ENCODE measurements at places on chromosomes 2 and 18. TPM values are rescaled to one million over a fixed set of nuclear protein-coding genes. Genes with fewer than 3 reads are reported as not detected.
A peak's percentile ranks its signal among the peaks of the same experiment; 100 is the strongest.

The MROH2A gene
- total RNA-seq = not detected

The VIT gene
- total RNA-seq = not detected

The ANTXR1 gene
- 32.8 TPM for total RNA-seq

The CCDC150 gene
- 8.4 TPM for total RNA-seq

The IL36B gene
- not detected for total RNA-seq

The MC2R gene
- not detected for total RNA-seq

The LGALSL gene
- 1.7 TPM for total RNA-seq

The HEATR5B gene
- total RNA-seq = 9.0 TPM

The DYNC1I2 gene
- 71.4 TPM for total RNA-seq

The NT5C1B gene
- not detected for total RNA-seq

The ASB18 gene
- not detected for total RNA-seq

DNA sequence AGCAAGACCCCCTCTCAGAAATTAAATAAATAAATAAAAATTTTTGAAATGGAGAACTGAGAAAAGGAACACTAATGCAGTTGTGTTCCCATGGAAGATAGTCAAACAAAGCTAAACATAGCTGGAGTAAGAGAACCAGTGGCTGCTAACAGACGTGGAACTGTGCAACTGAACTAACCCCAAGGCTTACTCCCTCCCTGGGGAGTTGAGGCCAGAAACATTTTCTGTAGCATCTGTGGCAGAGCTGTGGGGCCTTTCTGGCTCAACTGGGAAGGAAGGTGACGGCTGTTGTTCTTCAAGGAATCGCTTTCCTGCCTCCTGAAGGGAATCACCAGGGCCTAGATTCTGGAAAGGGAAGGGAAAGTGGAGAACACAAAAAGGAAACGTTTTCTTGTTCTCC lies 53.9 kb upstream of the B3GNT2 start:
- DNase-seq = no peak

DNA sequence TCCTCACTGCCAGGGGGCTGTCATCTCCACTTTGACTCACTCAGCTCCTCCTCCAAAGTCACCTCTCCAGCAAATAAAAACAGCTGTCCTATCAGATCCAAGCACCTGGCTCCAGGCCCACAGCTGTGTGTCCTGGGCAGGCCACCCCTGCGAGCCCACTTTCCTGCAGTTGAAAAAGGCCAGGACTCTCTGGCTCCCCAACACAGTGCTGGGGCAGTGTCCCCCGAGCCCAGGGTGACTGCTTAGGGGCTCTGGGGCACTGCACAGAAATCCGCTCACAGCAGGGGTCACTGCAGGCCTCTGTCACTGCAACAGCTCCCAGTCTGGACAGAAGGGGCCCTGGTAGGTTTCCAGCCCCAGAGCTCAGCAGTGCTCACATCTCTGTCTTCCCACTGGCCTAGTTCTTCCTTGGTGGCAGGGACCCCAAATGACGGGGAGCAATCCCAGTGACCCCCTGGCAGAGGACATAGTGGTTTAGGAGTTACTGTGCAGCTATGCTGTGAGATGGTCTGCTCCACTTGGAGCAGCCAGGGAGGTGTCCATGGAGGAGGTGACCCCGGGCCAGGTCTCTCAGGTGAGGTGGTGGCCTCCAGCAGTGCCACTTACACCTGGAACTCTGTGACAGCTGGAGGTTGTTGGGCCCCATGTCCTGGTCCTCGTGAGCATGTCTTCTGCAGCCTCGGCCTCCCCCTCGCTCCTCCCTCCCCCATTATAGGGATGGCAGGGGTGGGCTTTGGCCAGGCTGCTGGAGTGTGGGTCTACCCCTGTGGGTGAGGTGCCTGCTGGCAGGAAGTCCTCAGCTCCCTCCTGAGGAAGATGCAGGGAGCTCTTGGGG lies 35.5 kb downstream of the HS6ST1 start:
- no peak for DNase-seq

- DNase-seq = no peak
Observed at GRCh38 chr18:49751427-49752094, 61.8 kb downstream of the ACAA2 start.

GRCh38 chr2:241891988-241892298 lies 22.4 kb downstream of the RTP5 start:
- DNase-seq = no peak

DNA sequence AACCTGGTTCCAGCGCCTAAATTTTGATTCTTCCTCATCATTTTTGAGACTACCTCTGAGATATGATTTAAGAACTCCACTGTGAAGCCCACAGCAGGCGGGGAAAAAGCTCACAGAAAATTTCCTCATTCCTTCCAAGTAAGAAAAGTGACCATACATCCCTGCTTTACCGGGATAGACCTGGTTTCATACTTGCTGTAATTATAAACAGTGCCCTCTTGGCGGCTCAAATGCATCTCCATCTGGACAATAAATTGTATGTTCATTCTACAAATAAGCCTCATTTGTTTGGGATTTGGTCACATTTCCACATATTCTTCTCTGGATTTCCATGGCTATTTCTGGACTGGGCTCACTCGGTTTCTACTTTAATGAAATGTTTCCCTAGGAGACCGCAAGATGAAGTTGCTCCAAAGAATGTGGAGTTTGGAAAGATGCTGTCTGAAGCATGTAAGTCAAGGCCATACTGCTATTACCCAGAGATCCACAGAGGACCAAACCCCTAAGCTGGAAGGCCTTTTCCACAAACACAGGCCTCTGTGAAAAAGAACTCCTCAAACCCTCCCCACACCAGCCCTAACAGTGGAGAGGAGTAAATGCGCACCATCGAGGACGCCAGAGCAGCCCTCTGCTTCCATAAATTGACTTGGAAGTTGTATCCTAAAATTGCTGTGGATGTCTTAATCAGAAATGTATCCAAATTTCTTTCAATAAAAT lies 13.9 kb downstream of the STAT1 start:
- DNase-seq = no peak

DNA sequence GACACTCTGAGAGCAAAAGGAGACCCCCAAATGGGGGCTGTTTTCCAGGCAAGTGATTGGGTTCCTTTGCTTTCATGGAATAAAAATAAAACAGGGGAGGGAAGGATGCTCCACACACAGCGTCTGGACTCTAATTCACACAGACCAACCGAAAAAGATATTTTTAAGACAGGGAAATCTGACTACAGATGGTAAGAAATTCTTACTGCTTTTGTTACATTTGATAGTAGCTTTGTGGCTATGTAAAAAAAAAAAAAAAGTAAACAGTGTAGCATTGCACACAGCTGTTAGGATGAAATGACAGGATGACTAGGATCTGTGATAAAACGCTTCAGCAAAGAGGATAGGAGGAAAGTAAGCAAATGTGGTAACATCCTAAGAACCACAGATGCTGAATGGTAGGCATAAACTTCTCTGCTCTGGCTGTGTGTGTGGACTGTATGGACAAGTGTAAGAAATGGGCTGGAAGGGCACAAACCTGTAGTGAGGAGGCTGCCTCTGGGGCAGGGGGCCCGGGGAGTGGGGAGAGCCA lies 207.6 kb downstream of the ANAPC1 start:
- DNase-seq = no peak

DNA sequence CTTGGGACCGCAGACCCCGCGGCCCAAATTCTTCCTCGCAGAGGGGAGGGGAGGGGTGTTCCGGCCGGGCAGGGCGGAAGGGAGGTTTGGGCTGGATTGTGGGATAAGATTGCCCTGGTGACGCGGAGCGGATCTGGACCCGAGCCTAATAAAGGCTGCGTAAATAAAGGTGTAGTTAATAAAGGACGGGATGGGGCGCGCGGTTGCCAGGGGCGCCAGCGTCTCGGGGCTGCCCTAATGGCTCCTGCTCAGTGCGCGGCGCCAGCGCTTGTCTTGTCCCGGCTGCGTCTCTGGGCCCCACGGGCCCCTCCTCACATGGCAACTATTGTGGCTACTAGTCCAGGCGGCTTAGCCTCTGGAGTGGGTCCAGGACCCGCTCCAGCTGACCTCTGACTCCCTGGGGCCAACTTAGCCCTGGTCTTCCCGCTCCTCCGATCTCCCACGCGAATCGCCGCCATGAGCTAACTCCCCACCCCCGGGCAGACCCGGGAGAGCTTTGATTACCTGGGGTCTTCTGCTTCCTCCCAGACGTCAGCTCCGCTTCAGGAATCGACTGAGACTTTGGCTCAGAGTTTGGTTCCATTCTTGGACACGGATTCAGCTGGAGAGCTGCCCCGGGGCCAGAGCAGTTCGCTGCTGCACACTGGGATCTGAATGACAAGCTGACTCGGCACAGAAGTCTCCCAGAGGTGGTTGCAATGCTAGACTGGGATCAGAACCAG lies 36.5 kb downstream of the SLC25A52 start:
- DNase-seq = no peak

GRCh38 chr2:121880283-121880682 lies 124.8 kb downstream of the TSN start:
- no peak for DNase-seq

DNA sequence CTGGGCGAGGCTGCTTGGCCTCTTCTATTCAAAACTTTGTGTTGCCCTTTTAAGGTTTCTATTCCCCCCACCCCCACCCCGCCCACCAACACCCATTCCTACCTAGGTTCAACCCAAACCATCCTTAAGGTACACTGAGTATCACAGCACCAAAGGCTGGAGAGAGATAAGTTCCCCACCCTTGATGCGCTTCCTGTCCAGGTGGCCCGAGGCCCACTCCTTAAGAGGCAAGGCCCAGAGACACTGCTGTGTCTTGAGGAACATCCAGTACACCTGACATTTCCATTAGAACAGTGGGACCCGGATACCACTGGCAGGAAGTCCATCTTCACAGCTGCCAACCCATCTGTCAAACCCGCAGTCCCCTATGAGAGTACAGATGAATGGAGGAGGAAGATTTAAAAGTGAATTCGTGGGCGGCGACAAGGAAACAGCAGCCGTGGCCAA lies 277 bp upstream of the INPP1 start:
- DNase-seq = peak; percentile 53

GRCh38 chr2:121486191-121486790 lies 44.4 kb upstream of the RNU4ATAC start:
- no peak for DNase-seq

- no peak for DNase-seq
Observed at GRCh38 chr18:3427944-3428343, 22.0 kb upstream of the TGIF1 start.

DNA sequence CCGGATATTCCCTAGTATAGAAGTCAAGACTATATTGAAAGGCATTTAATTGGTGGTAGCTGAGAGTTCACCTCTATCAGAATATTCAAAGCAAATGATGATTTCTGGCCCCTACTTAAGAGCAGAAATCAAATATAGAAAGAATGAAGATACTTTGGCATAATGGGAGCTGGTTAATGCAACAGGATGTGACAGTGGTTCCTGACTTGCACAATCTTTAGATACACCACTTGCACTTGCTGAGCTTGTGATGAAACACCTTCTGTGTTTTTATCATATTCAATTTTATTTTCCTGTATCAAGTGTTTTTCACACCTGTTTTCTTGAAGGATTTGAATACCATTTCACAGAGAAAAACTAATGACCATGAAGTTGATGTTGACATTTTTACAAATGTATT lies 124.1 kb upstream of the CDH19 start:
- DNase-seq = no peak

DNA sequence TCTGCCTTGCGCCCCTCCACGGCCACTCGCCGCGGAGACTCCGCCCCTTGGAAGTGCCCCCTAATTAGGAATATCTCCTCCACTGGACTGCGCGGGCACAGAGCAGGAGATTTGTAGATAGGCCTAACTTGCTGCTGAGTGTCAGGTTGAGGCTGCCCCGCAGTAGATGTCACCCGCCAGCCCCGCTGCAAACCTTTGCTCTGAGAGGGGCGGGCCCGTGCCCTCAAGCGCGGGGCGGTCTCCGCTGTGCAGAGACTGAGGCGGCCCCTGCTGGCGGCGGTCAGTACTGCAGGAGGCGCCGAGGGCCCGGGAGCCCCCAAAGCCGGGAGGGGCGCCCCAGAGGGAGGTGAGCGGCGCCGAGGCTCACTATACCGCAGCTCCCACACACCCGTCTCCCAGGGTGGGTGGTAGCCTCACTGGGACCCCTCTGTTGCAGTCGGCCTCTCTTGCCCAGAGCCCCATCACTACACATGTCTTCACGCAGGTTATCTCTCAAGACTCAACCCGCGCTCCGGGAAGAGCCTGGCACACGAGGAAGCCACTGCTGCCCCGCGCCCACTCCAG lies 2.9 kb upstream of the NEURL3 start:
- DNase-seq = no peak

GRCh38 chr2:37829616-37830395 lies 95.3 kb upstream of the RMDN2 start:
- no peak for DNase-seq

- no peak for DNase-seq
Observed at GRCh38 chr2:86038291-86039081, 67.2 kb downstream of the POLR1A start.

- DNase-seq = no peak
Observed at GRCh38 chr2:10089565-10090190, 9.5 kb upstream of the CYS1 start.

- no peak for DNase-seq
Observed at GRCh38 chr2:214607051-214607450, 196.2 kb downstream of the VWC2L start.

DNA sequence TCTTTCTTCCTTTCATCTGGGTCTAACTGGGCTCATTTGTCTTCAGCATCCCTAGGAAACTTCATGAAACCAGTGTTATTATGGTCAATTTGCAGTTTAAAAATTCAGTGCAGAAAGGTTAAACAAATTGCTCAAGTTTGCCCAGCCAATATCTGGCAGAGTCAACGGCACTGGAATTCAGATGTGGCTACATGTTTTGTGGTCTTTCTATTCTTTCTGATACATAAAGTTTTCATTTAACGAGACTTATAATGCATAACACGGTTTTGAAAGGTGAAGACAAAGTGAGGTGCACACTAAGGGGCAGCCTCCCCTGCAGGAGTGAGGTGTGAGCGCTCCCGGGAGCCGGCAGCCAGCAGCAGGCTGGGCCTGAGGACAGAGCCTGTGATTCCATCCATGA lies 164.6 kb downstream of the RTP5 start:
- no peak for DNase-seq

DNA sequence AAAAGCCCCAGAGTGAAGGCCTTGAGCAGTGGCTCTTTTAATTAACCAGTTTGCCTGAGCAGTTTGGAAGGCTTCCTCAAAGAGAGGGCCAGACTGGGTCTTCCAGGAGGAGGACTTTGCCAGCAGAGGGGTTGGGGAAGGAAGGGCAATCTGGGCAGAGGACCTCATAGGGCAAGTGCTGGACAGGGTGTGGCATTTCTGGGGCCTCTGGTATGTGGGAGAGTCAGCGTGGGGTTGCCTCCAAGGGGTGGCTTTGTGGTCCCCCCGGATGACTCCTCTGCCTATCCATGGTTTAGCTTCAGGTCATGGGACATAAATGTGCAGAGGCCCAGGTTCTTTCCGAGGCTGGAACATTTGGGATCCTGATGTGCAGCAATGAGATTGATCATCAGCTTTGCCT lies 12.6 kb downstream of the GLI2 start:
- DNase-seq = no peak

DNA sequence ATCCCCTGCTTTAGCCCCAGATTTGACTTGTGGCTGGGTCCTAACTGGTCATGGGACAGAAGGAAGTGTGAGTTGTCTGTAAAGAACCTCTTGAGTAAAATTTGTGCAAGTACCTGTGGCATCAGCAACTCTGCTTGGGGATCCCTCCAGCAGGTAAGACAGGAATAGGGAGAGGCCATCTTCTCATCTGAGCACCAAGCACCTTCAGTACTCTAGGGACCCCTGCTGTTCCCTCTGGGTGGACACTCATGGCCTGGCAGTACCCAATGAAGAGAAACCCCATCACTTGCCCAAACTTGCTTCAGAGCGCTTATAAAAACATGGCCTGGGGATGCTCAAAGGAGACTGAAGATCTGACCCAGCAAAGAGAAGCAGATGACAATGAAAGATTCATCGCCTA lies 297.8 kb downstream of the SP3 start:
- DNase-seq = peak; percentile 29

- no peak for DNase-seq
Observed at GRCh38 chr2:176832086-176832485, 380.5 kb upstream of the HNRNPA3 start.

- no peak for DNase-seq
Observed at GRCh38 chr18:78146136-78147085, 833.2 kb upstream of the SALL3 start.

Measured in HT1080 (cell line).